ENCODE measurements at places on chromosomes 7 and 10. TPM values are rescaled to one million over a fixed set of nuclear protein-coding genes. Genes with fewer than 3 reads are reported as not detected.

DNA sequence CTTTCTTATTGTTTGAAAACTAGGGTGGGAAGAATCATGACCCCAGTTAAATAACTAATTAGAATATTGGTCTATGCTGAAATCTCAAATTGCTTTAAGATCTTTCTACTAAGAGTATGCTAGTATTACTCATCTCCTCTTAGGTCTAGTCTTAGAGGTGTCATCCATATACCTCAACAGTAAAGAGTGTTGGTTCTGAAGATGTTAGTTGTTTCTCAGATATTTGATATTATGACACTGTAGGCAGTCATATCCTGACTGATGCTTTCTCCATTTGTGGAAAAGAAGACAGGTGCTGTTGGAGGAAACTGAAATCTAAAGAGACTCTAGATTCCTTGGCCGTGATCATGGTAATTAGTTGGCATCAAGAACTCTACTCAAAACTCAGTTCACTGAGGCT is 21.2 kb downstream of the BPGM start:
- DNase-seq: no peak

DNA sequence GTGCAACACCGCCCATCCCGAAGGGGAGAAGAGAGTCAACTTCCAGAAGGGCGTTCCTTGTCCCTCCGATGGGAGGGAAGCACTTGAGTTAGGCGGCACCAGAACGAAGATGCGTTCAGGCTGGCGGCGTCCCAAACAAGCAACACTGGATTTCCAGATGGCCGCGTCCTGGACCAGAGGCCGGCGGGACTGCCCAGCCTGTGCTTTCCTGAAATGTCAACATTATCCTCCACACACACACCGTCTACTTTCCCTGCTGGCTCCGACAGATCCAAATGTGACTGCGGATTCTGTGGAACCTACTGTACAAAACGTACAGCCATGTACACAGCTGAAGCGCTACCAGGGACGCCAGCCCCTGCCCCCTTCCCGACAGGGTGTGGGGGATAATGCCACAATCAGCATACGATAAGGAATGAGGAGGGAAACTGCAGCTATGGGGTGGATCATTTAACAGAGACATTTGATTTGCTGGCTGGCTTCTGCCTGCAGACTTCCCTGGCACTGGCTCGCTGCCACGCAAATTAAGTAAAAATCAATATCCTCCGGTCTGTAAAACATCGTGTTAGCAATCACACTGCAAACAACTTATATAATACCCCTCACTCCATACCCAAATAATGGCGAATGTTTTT is 82.1 kb downstream of the ZRANB1 start:
- DNase-seq: no peak

DNA sequence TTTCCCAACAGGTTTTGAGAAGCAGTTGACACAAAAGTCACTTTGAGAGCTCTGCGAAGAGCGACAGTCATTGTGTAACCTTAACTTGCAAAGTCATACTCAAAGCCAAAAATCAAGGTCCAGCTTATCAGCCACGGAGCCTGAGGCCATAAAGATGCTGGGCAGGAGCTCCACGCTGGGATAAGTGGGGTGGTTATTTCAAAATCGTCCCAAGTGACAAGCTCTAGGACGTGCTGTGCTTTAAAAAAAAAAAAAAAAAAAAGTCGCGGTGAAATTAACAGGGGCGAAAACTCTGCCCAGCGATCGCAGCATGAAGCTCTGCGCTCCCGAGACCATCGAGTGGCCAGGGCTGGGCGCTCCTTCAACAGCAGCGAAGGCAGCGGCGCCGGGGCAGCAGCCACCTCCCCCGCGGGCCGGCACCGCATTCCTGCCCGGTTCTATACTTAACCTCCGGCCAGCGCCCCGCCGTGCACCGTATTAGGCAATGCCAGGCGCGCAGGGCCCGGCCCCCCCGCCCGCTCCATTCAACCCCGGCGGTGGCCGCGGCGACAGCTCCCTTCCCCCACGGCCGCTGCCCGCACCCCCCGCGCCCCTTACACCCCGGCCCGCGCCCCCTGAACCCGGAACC is 657 bp downstream of the HACD1 start:
- DNase-seq: peak; percentile 56

GRCh38 chr10:60816628-60817397 is 38.5 kb downstream of the CDK1 start:
- peak; percentile 88 for DNase-seq

- no peak for DNase-seq
Observed at GRCh38 chr7:292826-293225, 2.9 kb downstream of the FOXL3 start.

DNA sequence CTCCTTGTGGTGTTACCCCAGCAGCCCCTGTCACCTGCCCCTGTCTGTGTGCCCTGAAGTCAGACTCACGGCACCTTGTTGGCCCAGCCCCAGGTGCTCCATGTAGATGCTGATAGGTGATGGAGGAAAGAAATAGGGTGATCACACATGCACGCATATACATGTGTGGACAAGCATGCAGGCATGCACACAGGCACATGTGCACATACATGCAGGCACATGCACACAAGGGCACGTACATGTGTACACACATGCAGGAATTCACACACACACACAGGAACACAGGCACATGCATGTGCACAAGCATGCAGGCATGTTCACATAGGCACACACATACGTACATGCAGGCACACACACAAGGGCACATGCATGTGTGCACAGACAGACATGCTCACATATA is 16.6 kb upstream of the ELFN1 start:
- no peak for DNase-seq

GRCh38 chr7:35581605-35582210 is 113.2 kb downstream of the HERPUD2 start:
- no peak for DNase-seq

GRCh38 chr10:69864321-69864720 is 62.6 kb downstream of the COL13A1 start:
- no peak for DNase-seq

- no peak for DNase-seq
Observed at GRCh38 chr7:140681766-140682165, 9.0 kb downstream of the ADCK2 start.

The STRIP2 gene
- 5.3 TPM for polyA plus RNA-seq

The IGF2BP3 gene
- 69.8 TPM for polyA plus RNA-seq

The CALCR gene
- polyA plus RNA-seq: not detected

The CDC14C gene
- polyA plus RNA-seq: not detected

Measured in right lung (tissue), 10 donors.